Testis (tissue), 5 donors: ENCODE measurements at places on chromosomes 5 and 9.

DNA sequence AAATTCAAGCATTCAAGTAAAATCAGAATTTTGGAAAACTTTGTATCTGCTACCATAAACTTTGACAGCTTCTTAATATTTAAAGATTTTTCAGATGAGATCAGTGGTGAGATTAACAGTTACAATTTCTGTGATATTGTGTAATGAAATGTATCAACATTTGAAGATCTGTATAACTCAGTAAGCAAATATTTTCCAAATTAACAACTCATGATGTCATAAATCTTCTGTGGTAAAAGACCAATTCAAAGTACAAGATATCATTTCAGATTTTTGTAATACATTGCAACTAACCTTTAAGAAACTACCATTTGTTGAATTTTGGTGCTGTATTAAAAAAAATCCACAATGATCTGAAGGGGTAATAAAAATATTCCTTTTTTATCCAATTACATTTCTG, 352.2 kb downstream of the KIAA0825 start:
- no peak for DNase-seq

GRCh38 chr9:17699615-17700330, 120.9 kb downstream of the SH3GL2 start:
- DNase-seq, result no peak

DNA sequence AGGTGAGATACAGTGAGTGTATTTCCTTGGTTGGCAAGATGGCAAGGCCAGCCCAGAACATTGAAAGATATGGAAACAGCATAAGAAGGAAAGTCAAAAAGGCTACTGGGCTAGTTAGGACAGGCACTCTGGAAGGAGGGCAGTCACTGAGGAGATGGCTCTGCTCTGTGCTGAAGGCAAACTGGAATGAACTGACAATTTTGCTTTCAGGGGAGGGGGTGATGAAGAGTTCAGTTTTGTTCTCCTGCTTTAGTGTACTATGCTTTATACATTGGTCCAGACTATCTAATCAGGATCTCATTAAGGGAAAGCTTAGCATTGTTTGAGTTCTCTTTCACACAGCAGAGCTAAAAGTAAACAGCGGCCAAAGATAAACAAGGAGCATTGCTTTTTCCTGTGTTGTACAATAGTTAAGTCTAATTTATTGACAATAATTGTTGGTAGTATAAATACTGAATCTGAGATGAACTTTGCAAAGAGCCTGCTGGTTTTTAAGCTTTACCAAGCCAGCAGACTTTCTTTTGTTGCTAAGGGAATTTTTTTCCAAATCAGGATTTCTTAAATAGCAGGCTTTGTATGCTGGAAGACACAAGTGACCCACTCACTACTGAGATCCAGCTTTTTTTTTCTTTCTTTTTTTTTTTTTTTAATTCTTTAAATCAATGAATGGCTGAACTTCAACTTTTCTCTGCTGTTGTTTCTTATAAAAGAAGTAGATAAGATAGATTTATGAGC, 355.5 kb downstream of the ARRDC3 start:
- DNase-seq, result no peak

DNA sequence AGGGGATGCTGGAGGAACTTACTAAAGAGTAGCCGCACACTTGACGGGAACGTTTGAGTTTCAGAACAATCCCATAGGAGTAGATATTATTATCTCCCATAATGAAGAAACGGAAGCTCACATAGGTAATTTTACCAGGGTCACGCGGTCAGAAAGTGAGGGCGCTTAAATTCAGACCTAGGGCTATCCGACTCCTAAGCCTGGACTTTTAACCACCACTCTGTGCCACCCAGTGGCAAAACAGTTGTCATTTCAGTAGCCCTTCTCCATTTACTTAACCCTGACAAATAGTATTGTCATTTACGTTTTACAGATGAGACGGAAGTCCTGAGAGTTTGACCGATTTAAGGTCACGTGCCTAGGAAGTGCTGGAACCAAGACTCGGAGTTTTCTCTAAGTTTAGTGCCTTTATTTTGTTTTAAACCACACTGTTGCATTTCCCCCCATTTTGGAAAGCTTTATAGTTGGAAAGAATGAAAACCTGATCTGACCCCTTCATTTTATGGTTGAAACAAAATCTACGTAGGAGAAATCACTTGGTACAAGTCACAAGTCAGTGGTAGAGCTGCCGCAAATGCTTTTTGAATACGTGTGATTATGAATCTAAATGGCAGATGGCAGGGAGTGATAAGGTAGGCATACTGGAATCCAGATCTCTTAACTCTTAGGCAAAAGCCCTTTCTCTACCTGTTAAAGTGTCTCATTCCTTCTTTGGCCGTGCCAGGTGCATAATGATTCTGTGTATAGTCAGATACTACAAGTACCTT, 650 bp downstream of the MRRF start:
- DNase-seq, result no peak

- no peak for DNase-seq
These were observed 28.3 kb upstream of the NDFIP1 start for GRCh38 chr5:142080248-142080647.

DNA sequence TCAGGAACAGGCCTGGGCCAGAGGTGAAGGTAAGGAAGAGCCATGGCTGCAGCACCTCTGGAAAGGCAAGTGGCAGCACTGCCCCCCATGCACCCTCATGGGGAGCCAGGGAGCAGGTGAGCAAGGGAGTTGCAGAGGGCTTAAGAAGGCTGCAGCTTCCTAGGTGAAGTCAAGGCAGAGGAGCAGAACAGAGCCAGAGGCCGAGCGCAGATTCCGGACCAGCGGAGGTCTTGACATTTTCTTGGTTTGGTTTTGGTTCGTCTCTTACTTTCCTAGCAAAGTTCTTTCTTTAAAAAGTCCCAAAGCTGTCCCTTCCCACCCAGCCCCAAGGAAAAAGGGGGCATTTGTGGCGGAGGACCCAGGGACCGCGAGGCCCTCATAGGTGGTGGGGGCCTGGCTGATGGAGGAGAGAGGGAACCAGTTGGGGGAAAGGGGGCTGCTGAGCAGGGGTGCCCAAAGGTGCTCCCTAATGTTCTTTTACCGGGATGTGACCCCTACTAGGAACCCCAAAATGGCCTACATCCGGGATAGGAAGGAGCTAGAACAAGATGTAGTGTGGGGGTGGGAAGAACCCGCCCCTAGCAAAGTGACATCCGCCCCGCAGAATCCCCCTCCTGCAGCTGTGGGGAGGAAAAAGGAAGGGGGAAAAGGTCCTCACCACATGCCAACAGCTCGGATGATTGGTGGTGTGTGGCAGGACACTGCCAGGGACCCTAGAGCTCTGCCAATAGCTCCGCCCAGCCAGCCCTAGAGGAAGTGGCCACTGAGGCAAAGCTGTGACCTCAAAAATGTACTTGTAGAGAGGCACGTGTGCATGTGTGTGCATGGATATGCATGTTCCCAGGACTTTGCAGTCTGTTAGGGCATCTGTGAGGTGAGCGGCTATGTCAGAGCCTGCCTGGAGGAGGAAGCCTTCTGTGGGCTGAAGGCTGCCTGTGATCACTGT, 914 bp upstream of the CD72 start:
- peak; percentile 43 for DNase-seq

GRCh38 chr9:14722391-14723035, at the start of gene CER1:
Gene CER1, minus strand, starts transcription at chr9:14722733. Its CDS starts 61 bp downstream, at chr9:14722672.
- DNase-seq, result no peak

GRCh38 chr5:113320273-113320780, 114.5 kb downstream of the TSSK1B start:
- DNase-seq, result no peak

GRCh38 chr5:11044581-11044980, 283.5 kb upstream of the DAP start:
- DNase-seq, result no peak

DNA sequence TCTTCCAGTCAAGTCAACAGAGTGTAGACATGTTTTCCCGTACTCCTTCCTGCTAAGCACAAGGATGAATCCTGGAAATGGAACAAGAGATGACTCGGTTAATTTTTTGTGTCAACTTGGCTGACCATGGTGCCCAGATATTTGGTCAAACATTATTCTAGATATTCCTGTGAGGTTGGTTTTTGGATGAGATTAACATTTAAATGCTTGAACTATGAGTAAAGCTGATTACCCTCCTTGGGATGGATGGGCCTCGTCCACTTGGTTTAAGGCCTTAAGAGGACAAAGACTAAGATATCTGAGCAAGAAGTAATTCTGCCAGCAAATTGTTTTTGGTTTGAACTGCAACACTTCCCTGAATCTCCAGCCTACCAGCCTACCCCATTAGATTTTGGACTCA, 338.1 kb upstream of the MSX2 start:
- no peak for DNase-seq

- no peak for DNase-seq
These were observed 77.4 kb downstream of the CFAP77 start for GRCh38 chr9:132487351-132487791.

DNA sequence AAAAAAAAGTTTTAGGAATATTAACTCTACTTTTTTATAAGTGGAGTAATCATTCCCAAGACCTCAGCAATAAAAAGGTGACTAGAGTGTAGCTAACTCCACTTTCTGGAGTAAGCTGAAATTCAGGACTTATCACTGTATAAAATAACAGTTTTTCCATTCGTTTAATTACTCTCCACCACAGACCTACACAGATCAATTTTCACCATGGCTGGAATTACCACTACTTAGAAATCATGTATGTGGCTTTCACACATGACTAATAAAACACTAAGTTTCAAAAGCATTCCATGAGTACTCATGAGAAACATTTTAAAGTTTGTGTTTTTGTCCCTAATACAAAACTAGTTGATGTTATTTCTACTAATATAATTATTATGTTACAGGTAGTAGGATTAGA, 9.9 kb downstream of the PLPP1 start:
- no peak for DNase-seq

DNA sequence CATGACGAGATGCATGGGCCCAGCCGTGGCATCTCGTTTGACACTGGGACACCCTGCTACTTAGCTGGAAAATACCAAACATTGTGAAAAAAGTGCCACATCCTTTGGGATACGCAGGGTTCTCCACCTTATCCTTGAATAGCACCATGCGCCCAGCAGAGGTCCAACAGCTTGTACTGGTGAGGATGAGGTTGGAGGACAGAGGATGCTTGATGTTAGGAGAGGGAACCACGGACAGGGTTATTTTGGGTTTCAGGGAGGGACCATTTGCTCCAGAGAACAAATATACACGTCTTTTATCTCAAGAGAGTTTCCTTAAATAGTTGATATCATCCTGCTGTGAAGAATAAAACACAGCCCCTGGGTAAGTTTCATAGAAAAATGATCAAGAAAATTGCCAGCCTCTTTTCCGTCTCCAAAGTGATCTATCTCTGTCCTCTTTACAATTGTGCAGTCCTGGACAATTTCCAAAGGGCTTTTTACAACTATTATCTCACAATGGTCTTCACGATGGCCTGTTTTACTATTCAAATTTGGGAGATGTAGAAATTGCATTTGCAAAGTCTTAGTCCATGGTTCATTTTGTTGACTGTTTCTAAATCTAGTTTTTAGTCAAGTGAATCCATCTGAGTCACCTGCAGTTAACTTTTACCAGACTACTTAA, 19.9 kb upstream of the FRRS1L start:
- no peak for DNase-seq

- DNase-seq, result no peak
These were observed 1.5 kb upstream of the NPM1 start for GRCh38 chr5:171386006-171386671.

GRCh38 chr9:84136119-84136868, 155.7 kb downstream of the RMI1 start:
- DNase-seq, result no peak

DNA sequence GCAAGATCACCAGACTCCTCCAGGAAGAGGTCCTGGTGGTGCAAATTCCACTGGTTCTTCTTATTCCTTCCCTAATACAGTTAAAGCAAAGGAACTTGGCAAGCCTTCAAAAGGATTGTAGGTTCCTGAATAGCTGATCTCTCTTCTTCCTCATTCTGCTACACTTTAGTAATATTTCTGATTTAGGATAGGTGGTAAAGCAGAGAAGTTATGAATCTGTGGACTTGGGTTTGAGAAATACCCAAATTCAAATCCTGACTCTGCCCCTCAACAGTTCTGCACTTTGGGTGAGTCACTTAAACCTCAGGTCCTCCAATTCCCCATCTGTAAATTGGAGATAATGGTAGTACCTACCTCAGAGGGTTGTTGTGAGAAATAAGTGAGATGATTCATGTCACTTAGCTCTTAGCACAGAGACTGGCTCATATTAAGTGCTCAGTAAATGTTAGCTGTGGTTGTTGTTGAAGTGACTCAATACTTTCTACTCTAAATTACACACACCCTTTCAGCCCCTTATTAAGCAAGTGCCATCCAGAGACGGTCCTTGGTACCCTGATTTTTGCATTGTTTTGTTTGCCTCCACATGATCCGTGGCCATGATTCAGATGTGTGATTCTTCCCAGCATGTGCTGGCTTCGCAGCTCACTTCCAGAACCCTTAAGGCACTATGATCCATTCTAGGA, 5.2 kb downstream of the SH3RF2 start:
- no peak for DNase-seq

DNA sequence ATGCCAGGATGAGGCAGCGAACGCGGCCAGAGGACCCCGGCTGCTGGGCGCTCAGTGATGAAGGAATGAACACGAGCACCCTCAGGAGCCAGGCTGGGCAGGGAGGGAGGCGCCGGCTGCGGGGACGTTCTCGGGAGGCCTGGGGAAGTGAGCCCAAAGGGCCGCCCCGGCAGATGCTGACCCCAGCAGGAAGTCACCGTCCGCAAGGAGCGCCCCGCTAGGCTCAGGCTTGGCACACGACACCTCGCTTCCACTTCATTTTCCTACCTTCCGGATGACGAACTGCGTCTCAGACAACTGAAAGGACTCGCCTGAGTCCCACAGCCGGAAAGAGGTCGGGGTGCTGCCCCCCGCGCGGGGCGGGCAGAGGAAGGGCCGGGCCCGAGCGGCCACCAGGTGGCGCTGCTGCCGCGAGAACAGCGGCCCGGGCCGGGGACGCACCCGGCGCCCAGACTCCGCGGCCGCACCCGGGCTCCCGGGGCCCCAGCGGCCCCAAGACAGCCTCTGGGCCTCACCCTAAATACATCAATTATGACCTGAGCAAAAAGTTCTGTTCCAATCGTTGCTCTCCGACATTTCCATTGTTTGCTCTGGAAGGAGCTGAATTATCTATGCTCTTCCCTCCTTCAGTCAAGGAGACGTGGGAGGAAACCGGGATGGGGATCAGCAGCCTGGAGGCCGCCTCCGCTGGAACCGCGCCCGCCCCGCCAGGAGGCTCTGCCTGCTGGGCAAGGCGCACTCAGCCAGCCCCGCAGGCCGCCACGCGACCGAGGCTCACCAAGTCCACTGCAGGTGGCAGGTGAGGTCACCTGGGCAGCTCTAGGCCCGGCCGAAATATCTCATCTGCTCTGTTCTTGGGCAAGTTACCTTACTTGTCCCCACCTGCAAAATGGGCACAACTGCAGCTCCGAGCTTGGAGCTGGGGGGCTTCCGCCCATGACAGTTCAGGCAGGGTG, 107.0 kb downstream of the ZNF354C start:
- DNase-seq, result peak; percentile 79

- DNase-seq, result no peak
These were observed 77.3 kb upstream of the ZNF366 start for GRCh38 chr5:72584466-72584865.
